ENCODE measurements at places on chromosomes 3 and 15.

DNA sequence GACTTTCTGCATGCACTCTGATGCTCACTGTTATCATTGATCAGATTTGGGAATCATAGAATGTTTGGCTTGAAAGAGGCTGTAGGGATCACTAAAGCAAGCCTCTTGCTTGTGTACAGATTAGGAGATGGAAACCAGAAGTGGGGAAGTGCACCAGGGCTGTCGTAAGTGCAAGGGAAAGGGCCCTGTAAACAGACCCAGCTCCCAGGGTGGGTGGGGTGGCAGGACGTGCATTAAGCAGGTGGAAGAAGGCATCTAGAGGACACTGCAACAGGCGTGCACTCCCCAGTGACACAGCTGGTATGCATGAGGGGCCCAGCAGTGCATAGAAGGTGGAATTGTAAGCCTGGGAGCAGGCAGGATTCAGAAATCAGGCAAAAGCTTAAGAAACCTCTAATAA, 58.0 kb upstream of the SLC7A14 start:
- DNase-seq, result no peak

DNA sequence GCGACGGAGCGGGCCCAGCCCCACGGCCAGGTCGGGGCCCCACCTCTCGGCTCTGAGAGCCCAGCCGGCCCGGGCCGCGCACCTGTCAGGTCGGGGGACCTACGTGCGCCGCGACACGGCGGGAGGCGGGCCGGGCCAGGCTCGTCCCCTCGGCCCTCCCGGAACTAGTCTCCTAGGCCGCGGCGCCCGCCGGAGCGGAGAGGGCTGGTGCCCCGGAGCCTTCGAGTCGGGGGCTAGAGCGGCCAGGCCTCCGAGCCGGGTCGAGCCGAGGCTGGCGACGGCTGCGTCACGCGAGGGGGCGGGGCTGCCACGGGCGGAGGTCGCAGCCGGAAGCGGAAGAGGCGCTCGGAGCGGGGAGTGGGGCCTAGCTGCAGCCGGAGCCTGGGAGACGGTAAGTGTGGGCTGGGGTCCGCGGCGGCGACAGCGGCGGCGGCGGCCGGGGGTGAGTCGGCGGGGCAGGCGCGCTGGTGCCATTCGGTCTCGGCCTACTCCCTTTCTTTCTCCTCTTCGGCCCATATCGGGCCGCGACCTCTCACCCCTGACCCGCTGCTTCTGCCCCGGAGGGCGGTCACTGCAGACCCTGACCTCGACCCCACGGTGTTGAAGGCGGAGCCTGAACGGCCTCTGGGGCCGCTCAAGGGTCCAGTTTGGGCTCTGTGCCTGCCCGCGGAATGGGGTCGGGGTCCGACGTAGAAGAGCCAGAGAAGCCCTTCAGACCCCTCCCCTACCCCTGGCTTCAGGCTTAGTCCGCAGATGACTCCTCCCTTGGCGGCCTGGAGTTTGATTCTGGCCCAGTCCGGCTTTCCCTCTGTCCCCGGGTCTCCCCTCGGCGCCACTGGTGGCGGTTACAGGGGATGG, at the start of gene CLK3:
CLK3 (plus strand) TSS at position 329 of the 858 bp plus-strand sequence. CDS start 3,361 bp downstream, outside the sequence.
- peak; percentile 96 for DNase-seq

DNA sequence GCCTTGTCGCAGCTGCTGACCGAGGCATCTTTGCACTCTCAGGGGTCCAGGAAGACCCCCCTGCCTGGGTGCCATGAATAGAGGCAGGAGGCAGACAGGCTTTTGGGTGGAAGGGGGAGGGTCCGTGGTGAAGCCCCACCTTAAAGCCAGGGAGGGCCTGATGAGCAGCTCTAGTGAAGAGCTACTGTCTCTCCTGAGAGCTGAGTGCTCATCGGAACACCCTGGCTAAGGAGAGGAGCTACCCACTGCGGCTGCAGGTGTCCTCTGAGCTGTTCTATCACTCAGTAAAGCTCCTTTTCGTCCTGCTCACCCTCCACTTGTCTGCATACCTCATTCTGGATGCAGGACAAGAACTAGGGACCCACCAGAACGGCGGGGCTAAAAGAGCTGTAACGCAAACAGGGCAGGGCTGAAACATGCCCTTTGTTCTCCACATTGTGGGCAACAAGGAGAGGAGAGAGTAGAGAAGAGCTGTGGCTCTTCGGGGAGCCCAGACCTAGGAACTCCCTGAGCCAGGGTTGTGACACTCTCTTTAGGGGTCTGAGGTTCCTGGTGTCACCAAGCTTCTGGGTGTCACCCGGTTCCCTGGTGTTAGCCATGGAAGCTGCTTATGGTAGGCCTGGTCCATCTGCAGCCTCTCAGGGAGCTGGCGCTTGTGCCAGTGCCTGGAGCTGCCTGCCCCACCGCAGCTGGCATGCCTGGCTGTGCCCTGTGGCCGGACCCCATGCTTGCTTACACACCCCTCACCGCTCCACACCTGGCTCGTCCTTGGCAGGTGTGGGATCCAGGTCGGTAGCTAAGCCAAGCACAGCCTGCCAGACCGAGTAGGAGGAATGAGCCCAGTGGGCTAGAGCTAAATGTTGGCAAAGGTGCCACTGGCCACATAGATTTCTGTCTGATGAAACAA, 26.2 kb upstream of the TFG start:
- DNase-seq, result no peak

GRCh38 chr3:129485721-129486663, 42.4 kb upstream of the RHO start:
- DNase-seq, result peak; percentile 48

DNA sequence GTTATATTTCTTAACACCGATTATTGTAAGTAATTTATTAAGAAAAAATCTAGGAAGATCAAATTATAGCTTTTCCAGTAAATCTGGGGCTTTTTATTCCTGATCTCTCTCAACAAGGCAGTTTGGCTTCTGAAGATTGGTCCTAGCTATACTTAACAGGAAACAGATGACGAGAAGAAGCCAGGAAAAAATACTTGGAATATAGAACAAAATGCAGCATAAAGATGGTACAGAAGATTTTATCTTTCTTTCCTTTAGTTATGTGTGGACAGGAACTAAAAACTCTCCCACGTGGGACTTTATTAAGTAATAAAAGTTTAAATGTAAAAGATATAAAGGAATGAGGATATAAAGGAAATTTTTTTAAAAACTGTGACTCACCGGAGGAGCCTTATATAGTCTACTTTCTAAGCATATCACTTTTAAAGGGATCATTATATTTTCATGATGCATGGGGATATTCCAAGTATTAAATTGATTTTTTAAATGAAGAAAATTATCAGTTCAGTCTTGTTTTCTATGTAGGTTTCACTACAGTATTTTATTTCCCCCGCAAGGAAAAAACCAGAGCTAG, 8.2 kb downstream of the B3GNT5 start:
- DNase-seq, result no peak

DNA sequence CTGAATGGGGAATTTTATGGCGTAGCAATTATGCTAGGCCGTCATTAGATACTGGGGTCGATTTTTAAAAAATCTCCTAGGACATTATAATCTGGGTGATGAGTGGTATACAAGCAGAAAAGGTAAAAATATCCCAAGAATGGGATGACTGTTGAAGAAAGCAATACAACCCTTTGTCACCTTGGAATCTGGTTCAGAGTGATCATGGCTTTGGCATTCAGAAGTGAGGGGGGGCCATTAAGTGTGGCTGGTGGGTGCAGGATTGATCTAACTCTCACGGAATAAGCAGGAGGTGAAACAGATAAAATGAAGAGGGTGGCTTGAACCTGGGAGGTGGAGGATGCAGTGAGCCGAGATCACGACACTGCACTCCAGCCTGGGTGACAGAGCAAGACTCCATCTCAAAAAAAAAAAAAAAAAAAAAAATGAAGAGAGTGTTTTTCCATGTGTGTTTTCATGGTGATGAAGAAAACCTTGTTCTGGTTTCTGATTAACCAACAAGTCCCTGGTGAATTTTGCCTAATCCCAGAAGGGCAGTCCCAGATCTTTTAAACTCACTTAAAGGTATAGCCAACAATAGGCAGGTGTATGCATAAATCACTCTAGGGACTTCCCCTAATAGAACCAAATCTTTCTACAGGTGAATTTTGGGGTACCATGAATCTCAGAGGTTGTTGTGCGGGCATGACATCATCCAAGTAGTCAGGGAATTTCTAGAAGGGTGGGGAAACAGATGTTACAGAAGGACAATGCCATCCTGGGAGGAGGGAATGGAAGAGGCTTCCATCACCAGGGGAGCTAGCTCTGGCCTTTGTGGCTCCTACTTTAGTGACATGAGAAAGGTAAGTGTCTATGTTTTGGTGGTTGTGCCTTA, 3.1 kb upstream of the RAD54L2 start:
- no peak for DNase-seq

All from NT2/D1 (cell line).